ENCODE measurements at places on chromosomes 5 and 9.
A peak's percentile ranks its signal among the peaks of the same experiment; 100 is the strongest.

GRCh38 chr5:121862801-121863200 is 11.1 kb downstream of the FTMT start:
- DNase-seq = no peak

- no peak for DNase-seq
These were observed 76.2 kb upstream of the IL6ST start for GRCh38 chr5:56070851-56071465.

DNA sequence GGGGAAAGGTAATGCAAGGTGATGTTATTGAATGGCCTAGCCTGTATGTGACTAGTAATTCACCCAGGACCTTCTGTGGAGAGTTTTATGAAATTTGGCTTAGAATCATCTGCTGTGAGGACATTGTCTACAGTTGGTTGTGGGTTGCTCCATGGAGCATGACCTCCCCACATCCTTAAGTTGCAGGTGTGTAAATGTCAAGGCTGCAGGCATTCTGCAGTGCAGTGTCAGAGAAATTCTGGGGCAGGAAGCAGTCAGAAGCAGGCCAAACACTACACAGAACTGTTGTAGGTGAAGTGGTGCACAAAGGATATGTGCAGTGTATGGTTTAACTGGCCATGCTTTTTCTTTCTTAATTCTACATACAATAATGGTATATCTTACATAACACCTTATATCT is 588.3 kb downstream of the EBF1 start:
- DNase-seq = no peak

GRCh38 chr5:120678279-120678678 is 214.2 kb downstream of the PRR16 start:
- DNase-seq = no peak

DNA sequence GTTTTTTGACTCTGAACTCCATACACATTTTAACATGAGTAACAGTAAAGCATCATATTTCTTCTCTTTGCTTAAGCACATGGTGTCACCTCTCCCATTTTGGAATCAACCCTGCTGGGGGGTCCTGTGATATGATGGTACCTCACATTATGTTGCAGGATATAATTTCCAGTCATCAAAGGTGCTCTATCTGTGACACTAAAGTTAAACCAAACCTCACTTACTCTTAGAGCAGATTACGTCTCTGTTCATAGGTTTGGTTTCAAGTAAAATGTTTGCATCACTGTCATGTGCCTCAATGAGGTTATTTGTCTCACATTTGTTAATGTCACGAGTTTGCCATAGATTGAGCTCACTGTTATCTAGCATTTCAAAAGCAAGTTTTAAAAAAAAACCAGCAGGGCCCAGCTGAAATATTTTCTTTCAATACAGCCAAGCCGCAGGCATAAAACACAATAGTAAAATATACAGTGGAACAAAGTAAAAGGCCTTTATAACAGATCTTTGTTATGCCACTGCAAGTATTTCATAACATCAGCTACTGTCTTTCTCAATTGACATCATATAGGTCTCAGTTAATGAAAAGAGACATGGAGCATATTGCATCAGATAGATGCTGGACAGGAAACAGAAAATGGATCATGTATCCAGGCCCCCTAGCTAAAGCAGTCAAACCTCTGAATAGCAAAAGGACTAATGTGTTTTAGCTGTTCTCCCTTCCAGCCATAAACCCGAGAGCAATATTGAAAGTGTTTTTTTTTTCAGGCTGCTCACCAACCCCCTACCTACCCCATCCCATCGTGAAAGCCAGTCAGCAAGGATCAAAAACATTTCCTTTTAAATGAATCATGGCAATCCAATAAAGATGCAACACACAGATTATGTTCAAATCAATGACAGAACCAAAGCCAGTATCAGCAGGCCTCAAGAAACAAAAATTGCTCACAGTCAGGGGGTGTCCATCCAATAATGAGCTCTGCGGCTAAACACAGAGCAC is 182.1 kb upstream of the ITGA1 start:
- DNase-seq = no peak

DNA sequence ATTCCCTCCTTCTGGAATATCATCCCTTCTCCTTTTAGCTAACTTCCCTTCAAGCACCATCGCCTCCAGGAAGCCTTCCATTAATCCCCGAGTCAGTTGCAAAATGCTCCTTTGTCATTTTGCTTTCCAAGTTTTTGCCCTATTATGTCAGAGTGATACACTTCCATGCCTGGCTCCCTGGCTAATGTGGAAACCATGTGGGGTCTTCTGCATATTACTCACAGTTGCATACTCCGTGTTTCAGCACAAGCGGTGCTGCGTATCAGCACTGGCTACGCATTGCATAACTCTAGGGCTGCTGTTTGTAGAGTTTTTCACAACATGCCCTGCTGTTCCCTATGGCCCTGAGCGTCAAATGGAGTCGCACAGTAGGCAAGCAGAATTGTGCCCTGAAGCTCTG is 1.9 kb downstream of the TEX53 start:
- no peak for DNase-seq

DNA sequence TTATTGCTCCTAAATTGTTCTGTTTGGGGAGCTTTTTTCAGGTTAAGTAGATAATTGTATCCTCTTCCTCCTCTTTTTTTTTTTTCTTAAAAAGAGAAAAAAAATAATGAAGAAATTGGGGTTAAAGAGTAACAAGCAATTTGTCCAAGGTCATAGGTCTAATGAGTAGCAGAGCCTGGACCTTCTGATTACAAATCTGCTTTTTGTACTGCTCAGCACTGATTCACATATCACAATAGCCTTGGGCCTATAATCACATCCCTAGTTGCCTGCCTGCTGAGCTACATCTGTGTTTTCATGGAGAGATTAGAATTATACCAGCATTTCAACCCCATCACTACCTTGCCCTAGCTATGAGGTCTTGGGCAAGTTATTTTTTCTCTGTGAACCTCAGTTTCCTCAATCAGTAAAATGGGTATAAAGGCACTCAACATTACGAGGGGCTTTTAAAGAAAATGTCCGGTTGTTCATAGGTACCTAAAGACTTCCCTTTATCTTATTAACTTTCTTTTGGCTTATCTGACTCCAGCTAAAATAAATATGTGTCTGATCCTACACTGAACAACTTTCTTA is 152.3 kb downstream of the BAAT start:
- DNase-seq = no peak

DNA sequence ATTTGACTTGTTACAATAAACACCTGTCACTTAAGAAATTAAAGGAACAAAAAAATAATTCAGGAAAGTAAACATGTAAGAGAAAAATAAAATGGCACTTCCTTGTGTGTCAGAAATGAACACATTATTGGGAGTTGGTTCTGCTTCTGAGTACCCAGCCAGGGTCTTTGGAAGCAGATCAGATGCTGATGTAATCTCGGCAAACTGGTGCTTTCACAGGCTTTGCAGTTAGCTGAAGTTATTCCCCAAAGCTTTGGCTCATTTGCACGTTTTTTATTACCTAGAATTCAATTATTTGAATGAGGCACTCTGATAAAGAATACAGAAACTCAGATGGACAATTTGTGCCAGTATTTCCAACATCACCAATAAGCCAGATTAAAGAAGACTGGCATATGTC is 10.9 kb downstream of the CDH18 start:
- no peak for DNase-seq

- DNase-seq = peak; percentile 38
These were observed 1.0 kb downstream of the TLE4 start for GRCh38 chr9:79572608-79573411.

DNA sequence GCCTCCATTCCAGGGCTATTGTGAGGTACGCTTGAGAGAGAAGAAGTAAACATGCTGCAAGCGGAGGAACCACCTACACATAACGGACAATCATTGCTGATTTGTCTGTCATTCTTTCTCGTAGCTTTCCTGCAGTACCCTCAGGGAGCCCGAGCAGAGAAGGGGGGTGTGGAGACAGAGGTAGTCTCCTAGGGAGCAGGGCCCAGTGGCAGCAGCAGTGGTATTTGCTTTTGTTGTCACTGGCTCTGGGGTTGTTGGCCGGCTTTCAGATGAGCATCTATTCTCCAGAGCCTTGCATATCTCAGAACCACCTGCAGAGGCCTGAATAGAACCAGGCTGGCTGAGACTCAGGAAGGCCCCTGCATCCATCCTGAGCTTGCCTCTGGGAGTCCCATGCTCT is 19.9 kb downstream of the ENHO start:
- no peak for DNase-seq

DNA sequence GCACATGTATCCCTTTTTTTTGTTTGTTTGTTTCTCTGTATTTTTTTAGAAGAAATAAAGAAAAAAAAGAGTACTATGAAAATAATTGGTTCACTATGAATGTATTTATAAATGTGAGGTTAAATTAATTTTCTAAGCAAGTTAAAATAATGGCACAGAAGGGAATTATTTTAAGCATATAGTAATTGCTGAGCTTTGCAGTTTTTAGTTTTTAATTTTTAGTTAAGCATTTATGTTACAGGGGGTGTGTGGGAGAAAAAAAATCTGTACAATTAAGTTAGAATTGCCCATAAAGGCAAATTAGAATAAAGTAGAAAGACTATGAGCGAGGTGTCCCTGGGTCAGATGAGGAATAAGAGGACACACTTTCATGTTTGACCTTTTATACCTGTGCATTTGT is 152.6 kb downstream of the CDH18 start:
- no peak for DNase-seq

GRCh38 chr5:178221282-178221681 is 11.3 kb downstream of the PHYKPL start:
- no peak for DNase-seq

DNA sequence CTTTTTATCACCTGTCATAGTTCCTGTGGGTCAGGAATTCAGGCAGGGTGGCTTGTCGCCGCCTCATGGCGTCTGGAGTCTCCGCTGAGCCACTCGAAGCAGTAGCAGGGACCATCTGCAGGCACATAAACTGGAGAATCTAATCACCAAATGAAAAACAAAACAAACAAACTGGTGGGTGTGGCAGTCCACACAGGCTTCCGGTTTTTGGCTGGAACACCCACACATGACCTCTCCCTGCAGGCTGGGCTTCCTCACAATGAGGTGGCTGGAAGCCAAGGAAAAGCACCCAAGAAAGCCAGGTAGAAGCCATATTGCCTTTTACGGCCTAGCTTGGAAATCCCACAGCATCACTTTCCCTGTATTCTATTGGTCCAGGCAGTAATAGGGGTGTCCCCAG is 197.0 kb downstream of the SYK start:
- DNase-seq = no peak

- no peak for DNase-seq
These were observed 123.9 kb downstream of the TLE4 start for GRCh38 chr9:79695531-79696175.

DNA sequence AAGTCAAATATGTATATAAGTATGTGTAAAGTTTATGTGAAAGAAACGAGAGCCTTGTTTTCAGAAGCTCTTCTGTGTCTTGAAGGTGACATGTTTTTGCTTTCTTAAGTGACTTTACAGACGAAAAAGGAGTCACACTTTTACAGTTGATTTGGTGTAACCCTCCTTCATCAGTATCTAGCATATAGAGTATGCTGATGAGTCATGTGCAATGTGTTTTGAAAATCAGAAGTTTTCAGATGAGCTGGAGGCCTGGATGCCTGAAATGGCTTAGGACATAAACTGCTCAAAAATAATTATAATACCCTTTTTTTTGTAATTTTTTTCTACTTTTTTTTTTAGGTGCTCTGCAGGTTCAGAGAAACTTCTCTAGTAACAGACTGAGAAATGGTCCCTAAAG is 209.5 kb downstream of the CD180 start:
- no peak for DNase-seq

- DNase-seq = no peak
These were observed 11.8 kb downstream of the ADAMTSL1 start for GRCh38 chr9:18485714-18486113.

GRCh38 chr5:125719681-125720347 is 703.4 kb upstream of the GRAMD2B start:
- peak; percentile 51 for DNase-seq

- DNase-seq = no peak
These were observed 2.8 kb downstream of the TXNDC8 start for GRCh38 chr9:110334871-110335270.

DNA sequence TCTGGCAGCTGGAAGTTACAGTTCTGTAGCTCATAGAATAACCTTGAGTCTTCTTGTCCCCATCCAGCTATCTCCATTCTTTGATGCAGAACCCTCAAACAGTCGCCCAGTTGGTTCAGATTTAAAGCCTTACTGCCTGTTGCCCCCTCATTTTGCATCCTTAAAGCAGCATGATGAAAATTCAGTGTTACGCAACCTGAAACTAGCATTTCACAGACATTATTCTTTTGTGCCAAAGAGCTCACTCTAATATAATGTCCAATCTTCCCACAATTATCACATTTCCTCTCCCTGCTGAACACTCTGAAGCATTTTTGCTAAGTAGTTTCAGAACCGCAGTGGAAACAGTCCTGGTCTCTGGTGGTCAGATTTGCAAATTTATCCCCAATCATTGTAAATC is 318.0 kb downstream of the PSAT1 start:
- DNase-seq = no peak

GRCh38 chr5:135306557-135306956 is 92.5 kb downstream of the MACROH2A1 start:
- no peak for DNase-seq

DNA sequence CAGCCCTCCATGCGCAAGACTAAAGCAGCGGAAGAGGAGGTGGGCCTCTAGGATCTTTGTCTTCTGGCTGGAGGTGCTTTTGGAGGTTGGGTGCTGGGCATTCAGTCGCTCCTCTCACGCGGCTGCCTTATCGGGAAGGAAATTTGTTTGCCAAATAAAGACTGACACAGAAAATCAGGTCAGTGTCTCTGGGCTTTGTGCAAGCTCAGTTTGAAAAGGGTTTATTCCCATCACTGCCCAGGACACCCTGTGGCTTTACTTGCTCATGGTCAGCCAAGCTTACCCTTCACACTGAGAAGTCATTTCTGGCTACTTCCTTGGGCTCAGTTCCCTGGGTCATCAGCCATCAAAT is 10.5 kb downstream of the SLC2A8 start:
- DNase-seq = no peak

DNA sequence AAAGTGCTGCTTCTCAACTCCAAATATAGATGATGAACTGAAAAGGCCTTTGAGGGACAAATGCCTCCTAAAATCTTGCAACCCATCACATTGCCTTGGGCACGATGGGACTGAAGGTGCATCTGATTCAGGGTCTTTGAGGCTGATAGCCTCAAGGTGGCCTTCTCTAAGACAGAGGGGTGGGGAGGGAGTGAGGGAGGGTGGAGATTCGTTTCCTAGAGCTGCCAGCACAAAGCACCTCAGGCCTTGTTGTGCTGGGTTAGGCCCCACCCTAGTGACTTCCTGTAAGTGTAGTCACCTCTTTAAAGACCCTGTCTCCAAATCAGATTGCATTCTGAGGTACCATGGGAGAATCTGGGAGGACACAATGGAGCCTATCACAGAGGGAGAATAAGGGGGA is 57.1 kb downstream of the BARX1 start:
- no peak for DNase-seq

GRCh38 chr5:115415143-115415491 is 118.7 kb upstream of the CCDC112 start:
- DNase-seq = no peak

DNA sequence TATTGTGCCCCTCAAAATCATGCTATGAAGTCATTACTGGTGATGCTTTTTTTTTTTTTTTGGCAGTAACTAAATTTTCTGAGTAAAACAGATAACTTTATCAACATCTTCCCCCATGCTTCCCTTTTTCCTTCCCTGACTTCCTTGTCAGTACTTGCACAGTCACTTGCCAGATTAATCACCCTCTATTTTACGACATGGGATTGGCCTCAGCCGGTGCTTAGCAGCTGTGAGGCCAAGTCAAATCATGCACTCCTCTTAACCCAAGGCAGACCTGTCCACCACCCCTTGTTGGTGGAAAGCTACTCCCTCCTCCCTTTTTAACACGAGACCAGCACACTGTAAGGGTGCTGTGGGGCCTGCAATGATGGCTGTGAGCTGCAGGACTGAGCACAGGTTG is 118.0 kb upstream of the OTULINL start:
- no peak for DNase-seq

- no peak for DNase-seq
These were observed 123.1 kb downstream of the PDE8B start for GRCh38 chr5:77333451-77334123.

All from NCI-H2171 (cell line).